GM06990 (cell line): ENCODE measurements at places on chromosomes 13 and 19.

- no peak for DNase-seq
Observed at GRCh38 chr13:61664801-61665705, 249.4 kb upstream of the PCDH20 start.

DNA sequence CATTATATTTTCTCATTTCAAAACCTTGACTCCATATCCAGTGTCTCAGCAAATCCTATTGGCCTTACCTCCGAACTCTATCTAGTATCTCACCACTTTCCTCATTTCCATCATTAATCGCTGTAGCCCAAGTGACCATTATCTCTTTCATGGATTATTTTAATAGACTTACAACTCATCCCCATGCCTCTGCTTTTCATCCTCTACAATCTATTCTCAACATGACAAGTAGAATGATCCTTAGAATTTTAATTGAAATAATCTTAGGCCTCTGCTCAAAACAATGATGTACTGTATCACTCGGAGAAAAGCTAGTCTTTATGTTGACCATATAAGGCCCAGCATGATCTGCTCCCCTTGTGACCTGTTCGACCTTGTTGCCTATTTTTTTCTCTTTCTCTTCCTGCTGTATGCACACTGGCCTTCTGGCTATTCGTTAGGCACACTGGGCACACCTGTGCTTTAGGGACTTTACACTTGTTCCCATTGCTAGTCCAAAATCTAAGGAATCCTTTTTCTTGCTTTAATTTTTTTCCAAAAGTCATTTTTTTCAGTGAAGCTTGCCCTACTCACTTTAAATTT lies 21.4 kb downstream of the DNAJC15 start:
- no peak for DNase-seq

DNA sequence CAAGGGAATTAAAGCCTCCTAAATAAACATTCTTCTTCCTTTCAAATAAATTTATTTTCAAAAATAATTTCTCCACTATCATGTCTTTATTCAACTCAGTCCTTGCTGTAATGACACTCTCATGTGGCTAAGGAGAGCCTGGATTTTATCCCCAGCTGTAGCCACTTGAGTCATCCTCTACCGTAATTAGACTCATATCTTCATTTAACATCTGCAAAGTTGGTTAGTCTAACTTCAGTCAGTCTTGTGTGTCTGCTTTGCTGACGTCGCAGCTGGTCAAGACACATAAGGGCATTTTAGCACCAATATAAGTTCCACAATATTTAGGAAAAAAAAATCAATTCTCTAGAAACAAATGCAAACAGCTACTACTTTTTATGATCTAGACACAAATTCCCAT lies 776.4 kb upstream of the ATXN8OS start:
- no peak for DNase-seq

DNA sequence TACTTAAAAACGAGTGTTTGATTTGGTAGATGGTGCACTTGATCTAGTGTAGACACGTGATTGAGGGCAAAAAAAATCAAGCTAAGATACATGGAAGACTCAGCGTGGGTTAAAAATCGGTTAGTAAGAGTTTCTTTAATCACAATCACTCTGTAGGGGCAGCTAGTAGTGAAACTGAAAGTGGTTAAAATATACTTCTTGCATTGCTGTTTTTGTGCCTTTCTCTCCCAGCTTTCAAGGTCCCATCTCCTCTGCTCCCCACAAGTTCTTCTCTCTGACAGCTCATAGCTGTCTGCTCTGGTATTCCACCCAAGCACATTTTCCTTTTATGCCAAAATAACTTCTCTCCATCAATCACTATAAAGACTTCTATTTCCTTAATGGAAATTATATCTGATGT lies 1089.7 kb downstream of the EFNB2 start:
- no peak for DNase-seq

DNA sequence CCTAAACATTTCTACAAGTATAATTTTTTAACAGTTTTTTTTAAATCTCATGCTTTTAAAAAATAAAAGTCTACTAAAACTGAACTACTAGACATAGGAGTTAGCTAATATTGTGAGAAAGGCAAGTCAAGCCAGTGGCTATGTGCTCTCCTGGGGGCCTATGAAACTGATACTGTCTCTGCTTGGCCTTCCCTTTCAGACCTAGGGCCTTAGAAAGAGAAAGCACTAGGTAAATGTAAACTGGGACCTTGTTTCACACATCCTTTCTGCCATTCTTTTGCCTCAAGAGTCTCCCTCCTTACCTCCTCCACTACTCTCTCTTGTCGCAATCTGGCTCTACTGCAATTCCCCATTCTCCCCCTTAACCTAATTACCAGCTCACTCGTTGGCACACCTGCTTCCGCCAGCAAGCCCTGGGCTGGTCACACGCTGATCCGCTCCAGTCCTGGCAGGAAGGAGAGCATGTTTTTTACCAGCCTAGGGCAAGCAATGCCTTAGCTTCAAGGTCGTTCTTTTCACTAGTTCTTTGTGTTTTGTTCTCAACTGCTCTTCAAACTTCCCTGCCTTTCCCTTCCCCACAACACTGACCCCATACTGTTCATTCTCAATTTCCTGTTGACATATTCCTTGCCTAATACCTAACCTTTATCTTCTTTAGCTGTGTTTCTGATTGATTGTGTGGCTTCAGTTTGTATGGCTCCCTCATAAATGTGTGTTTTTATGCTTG lies 23.1 kb downstream of the TBC1D4 start:
- DNase-seq, result peak; percentile 49

DNA sequence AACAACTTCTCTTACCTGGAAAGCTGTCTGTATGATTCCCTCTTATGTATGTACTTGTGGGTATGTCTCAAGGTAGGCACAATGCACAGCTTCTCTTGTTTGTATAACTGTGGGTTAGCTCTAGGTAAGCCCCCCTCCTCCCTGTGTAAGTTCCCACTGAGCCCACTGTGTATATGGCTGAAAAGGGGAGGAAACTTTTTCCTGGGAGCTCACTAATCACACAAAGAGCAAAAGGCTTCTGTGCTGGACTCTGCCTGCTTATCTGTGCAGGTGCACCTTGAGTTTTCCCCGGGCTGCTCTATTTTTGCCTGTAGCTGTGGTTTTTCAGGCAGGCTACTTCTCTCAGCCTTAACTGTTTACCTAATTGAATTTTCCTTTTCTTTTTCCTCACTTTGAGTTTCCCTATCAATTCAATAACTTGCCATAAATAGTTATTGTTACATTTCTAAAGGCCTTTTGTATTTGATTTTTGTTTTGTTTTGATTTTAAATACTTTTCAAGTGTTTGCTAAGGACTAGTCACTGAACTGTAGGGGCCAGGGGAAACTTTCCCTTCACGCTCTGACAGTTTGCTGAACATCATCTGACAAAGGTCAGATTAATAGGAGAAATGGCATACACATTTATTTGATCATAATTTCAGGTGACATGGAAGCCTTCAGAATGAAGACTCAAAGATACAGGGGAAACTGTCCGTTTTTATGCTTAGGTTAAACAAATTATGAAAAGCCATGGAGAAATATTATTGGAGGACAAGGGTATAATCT lies 423.5 kb upstream of the ATXN8OS start:
- no peak for DNase-seq

DNA sequence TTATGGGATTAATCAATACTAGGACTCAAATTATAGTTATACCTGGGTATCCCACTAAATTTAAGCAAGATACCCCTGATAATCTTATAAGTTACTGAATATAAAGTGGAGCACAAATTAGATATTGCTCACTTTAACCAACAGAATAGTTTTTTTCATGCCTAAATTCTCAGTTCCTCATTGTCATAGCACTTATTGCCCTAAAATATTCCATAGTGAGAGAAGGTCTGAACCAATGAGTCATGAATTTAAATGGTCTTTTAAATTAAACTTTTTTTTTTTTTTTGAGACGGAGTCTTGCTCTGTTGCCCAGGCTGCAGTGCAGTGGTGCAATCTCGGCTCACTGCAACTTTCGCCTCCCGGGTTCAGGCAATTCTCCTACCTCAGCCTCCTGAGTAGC lies 42.4 kb downstream of the ZNF136 start:
- DNase-seq, result no peak

DNA sequence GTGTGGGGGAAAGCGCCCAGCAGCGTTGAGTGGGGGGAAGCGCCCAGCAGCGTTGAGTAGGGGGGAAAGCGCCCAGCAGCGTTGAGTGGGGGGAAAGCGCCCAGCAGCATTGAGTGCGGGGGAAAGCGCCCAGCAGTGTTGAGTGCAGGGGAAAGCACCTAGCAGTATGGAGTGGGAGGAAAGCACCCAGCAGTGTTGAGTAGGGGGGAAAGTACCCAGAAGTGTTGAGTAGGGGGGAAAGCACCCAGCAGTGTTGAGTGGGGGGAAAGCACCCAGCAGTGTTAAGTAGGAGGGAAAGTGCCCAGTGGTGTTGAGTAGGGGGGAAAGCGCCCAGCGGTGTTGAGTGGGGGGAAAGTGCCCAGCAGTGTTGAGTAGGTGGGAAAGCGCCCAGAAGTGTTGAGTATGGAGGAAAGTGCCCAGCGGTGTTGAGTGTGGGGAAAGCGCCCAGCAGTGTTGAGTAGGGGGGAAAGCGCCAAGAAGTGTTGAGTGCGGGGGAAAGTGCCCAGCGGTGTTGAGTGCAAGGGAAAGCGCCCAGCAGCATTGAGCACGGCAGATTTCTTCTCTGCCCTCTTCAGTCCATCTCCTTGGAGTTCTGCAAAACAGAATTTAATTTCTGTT lies 138.4 kb downstream of the ATP11A start:
- DNase-seq, result no peak

GRCh38 chr19:32138416-32138815 lies 207.0 kb upstream of the ZNF507 start:
- no peak for DNase-seq

DNA sequence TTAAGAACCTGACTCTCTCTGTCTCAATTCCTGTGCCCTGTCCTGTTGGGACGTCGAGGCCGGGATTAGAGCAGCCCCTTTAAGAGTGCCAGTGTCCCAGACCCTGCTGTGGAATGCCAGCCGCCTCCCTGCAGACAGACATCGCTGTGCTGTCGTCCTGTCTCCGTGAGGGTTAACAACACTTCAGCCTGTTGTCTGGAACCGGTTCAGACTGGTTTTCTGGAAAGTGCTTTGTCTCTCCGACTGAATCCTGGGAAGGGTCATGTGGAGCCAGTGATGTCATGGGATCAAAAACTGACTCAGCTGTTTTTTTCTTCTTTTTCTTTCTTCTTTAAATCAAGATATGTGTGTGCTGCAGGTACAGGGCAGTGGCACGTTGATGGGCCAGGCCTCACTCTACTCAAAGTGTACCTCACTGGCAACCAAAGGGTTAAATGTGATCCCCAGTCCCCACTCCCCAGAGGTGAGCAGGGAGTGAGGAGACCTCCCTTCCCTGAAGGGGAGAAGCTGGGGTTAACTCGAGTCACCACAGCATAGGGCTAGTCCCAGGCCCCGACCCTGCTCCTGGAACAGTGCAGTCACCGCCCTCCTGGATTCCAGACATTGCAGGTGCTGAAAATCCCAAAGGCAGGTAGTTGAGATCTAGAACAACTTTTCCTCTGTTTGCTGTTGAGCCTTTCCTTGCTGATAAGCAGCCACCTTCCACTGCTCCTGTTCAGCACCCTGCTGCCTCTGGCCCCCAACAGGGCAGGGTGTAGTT lies 50.8 kb downstream of the TSSK6 start:
- no peak for DNase-seq

DNA sequence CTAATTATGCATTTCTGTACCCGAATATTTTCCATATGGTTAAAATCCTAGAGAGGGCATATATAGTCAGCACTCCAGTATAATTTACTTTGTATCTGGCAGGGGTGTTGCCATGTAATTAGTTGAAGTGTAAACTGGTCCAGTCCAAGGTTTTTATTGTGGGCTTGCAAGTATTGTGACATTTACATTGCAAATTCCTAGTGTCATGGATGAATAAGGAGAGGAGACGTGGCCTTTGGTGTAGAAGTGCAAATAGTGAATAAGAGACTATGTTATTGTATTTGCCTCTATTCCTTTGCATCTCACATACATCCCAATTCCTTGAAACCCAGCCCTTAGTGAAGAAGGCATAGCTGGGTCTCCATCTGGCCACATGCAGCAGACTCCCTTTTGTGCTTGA lies 330.6 kb downstream of the ATP8A2 start:
- DNase-seq, result no peak

- DNase-seq, result no peak
Observed at GRCh38 chr19:35871611-35872010, 3.2 kb downstream of the APLP1 start.

DNA sequence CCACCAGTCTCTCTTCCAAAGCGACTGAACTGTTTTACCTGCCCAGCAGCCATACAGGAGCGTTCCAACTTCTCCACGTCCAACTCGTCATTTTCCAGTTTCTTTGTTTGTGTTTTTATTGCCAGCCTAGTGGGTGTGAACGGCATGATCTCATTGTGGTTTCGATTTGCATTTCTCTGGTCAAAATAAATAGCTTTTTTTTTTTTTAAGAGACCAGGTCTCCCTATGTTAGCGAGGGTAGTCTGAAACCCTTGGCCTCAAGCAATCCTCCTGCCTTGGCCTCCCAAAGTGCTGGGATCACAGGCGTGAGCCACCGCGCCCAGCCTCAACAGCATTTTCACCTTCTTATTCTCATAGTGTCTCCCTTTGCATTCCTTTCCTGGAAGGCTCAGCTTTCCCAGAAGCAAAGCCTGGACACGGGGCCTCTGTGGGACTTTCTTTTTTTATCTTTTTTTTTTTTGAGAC lies 4.2 kb upstream of the JSRP1 start:
- no peak for DNase-seq

DNA sequence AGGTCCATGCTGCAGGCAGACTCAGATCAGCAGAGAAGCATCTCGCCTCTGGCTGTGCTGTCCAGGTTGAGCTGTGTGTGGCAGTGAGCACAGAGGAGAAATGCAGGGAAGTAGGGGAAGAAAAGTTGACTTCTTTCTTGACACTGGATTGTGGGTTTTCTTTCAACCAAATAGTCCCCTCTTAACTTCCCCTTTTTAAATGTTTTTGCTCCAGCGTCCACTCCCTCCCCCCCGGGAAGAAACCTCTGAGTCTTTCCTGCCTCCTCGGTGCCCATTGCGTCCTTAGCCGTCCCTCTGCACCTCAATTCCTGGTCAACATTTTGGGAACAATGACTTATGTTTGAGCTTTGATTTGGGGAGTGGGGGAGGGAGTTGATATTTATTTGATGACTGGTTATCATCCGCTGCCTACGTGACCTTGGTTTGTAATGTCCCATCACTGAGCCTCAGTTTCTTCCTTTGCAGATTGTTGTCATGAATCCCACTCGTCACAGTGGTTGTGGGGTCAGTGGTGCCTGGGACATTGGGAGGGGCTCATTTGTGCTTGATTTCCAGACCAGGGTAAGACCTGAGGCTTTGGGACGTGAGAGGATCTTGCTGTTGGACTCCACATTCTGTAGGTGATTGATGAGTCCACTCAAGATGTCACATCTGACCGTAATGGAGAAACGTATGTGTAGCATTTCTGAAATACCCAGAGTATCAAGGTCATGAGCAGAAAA lies at the start of gene LILRB2:
TSS of gene LILRB2 (minus strand) at position 104 of the 722 bp plus-strand sequence. CDS start 614 bp downstream, outside the sequence.
- no peak for DNase-seq

GRCh38 chr19:42228641-42229040 lies 8.5 kb downstream of the ZNF526 start:
- DNase-seq, result no peak

DNA sequence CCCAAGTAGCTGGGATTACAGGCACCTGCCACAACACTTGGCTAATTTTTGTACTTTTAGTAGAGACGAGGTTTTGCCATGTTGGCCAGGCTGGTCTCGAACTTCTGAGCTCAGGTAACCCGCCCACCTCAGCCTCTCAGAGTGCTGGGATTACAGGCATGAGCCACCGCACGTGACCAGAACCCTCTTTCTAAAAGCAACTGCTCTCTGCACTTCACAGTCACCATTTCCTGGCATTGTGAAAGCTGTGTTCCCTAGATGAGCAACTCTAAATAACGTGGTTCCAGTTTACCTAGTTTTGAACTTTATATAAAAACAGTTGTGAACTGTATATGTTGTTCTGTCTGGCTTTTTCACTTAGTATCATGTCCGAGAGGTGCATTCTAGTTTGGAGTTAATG lies 152.9 kb downstream of the SIPA1L3 start:
- DNase-seq, result no peak
